Islet precursor cell (in vitro differentiated cells): ENCODE measurements at places on chromosomes 7 and 10.

DNA sequence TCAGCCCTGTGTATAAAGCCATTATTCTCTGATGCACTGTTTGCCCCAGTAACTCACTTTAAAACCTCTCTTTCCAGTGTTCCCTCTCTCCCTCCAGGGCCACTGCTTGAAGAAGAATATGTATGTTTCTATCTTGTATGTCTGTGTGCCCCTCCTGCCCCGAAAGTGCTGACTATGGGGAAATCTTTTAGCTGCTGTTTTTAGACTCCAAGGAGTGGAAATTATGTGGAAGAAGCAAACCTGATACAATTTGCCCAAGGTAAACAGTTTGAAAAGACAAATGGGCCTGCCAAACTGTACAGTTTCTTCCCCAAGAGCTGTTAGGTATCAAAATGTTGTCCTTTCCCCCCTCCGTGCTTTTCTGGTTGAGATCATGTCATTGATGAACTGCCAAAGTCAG is 3.4 kb downstream of the ADRA2A start:
- no peak for DNase-seq

DNA sequence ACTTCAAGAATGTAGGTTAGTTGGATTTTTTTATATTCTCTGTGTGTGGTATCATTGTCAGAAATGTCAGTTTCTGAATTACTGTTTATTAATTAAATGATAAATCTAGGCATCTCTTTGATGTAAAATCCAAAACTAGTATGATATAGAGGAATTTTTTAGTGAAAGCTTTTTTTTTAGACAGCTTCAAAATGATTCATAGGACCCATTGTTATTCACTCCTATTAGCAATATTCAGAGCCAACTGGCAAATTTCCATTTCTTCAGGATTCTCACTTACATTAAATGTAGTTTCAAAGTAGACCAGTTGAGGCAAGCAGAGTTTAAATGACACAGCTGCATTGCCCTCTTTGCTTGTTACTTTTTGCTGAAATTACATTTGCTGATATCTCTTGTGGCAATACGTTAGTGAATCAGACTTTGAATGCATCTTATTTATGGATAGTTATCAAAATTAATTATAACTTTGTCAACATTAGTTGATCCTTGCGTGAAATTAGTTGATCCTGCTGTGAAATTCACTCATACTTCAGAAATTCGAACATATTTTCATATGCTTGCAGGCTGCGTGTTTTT is 20.3 kb downstream of the ZNF277 start:
- no peak for DNase-seq

DNA sequence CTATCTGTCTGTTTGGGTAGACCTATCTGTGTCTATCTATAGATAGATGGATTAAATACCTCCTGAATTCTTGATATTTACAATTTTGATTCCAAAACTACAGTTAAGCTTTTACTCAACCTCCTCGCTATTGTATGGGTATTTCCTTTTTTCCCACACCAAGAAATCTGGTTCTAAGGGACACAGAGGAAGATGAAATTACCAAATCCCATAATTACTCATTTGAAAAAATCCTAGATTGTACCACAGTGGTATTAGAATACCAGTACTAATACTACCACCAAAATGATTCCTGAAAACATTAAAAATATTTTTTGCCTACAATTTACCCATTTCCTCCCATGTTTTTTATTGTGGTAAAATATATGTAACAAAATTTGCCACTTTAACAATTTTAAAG is 53.2 kb downstream of the LRGUK start:
- DNase-seq, result no peak

- DNase-seq, result no peak
Observed at GRCh38 chr7:140732416-140732815, 35.9 kb downstream of the NDUFB2 start.

DNA sequence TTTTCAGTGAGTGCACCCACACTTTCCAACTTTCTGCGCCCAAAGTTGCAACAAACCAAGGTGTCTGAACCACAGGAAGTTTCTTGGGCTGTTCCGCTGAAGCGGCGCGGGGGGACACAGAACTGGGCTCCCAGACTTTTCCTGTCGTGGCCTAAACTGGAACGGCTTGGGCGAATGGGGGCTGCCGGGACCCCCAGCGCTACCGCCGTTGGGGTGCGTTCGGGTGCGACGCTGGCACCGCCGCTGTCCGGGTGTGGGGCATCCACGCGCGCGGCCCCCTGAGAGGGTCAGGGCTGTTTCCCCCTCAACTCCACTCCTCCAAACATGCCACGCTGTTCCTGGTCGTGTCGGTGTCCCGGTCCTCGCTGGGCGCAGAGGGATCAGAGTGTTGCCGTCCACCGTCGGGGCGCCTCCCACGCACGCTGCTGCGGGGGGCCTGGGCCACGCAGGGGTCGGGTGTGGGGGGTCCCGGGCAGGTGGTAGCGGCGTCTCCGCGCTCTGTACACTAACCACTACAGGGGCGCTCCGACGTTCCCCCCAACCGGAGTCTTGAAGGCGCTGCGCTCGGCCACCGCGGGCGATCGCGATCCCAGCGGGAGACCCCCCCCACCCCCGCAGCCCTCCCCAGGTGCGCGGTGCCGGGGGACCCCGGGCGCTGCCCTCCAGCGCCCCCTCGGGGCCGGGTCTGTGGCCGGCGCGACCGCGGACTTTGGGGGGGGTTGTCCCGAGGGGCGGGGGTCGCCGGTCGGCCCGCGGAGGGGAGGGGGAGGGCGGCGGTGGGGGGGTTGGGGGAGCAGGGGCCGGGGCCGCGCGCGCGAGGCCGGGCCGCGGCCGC is 2.2 kb upstream of the CUX1 start:
- DNase-seq, result peak; percentile 57

GRCh38 chr10:29078919-29079318 is 210.0 kb upstream of the LYZL1 start:
- DNase-seq, result peak; percentile 94

- no peak for DNase-seq
Observed at GRCh38 chr7:44700322-44700721, 48.3 kb upstream of the ZMIZ2 start.

DNA sequence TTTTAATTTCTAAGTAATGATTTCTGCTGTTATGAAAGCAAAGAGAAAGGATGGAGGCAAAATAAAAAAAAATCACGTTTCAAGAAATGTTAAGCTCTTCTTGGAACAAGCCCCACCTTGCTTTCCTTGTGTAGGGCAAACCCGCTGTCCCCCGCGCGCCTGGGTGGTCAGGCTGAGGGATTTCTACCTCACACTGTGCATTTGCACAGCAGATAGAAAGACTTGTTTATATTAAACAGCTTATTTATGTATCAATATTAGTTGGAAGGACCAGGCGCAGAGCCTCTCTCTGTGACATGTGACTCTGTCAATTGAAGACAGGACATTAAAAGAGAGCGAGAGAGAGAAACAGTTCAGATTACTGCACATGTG is 2.4 kb downstream of the ADRB1 start:
- DNase-seq, result no peak

- no peak for DNase-seq
Observed at GRCh38 chr10:102402512-102402896, 7.0 kb downstream of the NFKB2 start.

GRCh38 chr7:128014811-128015210 is 16.4 kb downstream of the LRRC4 start:
- DNase-seq, result no peak

- no peak for DNase-seq
Observed at GRCh38 chr7:70726951-70727378, 405.0 kb upstream of the GALNT17 start.

DNA sequence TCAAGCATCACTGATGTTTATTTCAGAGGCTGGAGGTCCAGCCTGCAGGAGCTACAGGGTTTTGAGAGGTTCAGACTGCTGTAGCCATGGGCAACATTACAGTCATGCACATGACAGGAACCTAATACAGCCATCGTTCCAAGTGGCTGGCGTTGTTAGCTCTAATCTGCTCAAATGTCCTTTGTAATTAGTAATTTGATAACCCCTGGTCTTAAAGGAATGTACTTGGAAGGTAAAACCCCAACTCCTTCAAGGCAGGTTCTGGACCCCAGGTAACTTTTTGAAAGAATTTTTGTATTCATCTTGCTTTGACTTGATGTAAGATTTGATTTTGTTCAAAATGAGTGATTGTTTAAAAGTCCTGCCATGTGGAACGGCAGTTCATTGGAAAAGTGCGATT is 34.7 kb upstream of the FOXI2 start:
- no peak for DNase-seq

DNA sequence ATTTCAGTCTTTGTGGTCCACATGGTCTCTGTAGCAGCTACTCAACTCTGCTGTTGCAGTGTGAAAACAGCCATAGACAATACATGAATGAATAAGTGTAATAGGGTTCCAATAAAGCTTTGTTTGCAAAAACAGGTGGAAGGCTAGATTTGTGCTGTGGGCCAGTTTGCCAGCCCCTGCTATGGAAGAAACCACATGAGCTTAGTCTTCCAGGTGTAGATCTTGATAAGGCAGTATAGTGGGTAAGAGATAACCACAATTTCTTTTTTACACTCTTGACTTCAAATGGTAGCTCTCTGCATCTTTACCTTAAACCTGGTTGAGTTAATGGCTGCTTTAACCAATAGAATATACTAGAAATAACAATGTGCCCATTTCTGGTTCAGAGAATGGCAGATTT is 135.0 kb upstream of the PALS2 start:
- no peak for DNase-seq

GRCh38 chr7:41869596-41869995 is 166.7 kb upstream of the INHBA start:
- DNase-seq, result no peak

DNA sequence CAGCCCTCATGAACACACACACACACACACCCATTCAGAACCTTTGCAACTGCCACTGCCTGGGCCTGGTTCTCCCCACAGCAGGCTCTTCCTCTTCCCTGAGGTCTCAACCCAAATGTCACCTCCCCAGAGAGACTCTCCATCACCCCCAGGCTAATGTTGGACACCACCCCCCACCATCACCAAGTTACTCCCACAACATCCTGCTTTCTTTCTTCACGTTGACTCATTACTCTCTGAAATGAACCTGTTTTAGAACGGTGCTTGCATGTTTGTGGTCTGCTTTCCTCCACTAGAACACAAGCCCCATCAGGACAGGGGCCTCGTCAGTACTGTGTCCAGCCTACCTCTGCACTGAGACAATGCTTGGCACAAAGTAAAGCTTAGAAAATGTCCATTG is 16.0 kb downstream of the AFAP1L2 start:
- DNase-seq, result peak; percentile 66

GRCh38 chr7:114949231-114949630 is 27.3 kb downstream of the MDFIC start:
- no peak for DNase-seq

- peak; percentile 78 for DNase-seq
Observed at GRCh38 chr7:40579401-40579800, 444.6 kb downstream of the SUGCT start.

DNA sequence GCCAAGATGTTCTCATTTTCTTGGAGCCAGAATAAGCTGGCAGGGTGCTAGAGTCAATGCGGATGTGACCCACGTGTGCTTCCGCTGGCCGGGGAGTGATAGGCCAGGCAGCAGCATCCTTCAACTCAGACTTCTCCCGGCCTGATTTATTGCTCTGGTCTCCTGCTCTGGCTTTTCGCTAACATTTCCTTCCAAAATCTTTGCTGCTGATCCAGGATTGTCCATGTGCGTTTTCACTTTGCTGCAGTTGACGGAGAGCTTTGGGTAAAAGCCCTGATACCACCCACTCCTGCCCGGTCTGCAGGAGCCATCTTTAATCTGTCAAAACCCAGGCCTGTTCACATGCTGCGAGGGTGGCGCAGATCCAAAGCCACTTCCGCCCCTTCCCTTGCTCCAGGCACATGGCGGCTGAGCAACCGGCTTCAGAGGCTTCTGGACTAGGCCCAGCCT is 106.8 kb downstream of the CYP26A1 start:
- peak; percentile 66 for DNase-seq

GRCh38 chr10:49273082-49273465 is 25.9 kb upstream of the C10orf71 start:
- no peak for DNase-seq

GRCh38 chr10:80444646-80445319 is 9.3 kb upstream of the TSPAN14 start:
- DNase-seq, result peak; percentile 85

DNA sequence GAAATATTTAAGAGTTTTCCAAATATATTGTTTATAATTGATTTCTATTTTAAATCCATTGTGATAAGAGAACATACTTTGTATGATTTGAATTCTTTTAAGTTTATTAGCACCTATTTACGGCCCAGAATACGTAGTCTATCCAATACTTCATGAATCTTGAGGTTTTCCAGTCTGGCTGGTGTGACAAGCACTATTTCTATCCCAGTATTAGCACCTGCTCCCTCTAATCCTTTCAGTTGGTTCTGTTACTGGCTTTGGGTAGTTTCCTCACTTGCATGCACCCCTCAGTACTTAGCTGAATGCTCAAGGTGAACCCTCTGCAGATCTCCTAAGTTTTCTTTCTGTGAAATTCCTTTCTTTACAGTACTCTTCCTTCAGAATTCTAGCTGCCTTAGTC is 166.8 kb downstream of the C1GALT1 start:
- DNase-seq, result no peak

DNA sequence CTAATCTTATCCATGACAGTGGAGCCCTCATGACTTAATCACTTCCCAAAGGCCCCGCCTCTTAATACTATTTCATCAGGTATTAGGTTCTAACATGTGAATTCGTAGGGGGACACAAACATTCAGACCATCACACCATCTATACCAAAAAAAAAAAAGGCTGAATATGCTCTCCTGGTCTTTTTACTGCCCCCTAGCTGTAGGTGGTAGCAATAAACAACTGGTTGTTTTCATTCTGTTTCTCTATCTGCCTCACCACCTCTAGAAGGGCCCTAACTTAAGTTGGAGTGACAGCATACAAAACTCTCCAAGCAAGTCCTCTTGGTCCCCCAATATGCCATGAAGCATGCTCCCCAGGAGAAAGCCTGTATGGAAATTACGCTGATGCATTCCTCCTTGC is 94.1 kb downstream of the GRM8 start:
- no peak for DNase-seq

DNA sequence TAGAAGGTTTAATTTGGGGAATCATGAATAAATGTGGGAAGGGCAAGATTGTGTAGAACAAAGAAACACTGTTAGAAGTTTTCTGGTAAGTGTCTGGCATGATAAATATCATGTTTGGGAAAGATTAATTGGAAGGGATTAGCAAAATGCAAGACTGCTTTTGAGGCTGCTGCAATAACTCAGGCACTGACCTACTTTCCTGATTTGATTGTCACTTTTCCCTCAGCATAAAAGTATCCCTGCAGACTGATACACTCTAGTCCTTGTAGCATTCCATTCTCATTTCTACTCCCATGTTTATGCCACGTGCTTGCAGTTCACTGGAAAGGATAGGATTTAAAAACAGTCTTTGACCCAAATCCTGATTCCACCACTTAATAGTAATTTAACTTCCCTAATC is 303.3 kb upstream of the SEMA3A start:
- DNase-seq, result no peak

DNA sequence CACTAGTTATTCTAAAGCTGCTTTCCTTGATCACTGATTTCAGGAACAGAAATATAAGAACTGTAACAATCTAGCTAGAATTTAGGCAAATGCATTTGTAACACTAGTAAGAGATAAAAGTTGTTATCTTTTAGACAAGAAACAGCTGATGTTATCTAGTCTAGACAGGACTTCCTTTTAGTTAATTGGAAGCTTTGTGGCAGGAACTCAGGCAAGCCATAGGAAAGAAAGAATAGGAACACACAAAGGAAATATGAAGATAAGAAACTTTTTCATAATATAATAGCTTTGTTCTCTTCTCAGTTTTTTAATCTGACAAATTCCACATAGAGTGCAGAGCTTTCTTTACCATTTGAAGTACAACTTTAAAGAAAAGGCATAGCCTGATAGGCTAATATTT is 59.0 kb upstream of the AGR3 start:
- no peak for DNase-seq
